T-helper 2 cell treated with Interferon-gamma antibody and Interleukin-4, amounts not matched to agents 5 μg/mL and 100 μg/mL, for 36 hours (primary cell): ENCODE measurements at places on chromosomes 7 and 10.

GRCh38 chr7:121938429-121938996 is 65.6 kb downstream of the PTPRZ1 start:
- DNase-seq = no peak

GRCh38 chr10:78626471-78626870 is 442.3 kb upstream of the ZMIZ1 start:
- no peak for DNase-seq

DNA sequence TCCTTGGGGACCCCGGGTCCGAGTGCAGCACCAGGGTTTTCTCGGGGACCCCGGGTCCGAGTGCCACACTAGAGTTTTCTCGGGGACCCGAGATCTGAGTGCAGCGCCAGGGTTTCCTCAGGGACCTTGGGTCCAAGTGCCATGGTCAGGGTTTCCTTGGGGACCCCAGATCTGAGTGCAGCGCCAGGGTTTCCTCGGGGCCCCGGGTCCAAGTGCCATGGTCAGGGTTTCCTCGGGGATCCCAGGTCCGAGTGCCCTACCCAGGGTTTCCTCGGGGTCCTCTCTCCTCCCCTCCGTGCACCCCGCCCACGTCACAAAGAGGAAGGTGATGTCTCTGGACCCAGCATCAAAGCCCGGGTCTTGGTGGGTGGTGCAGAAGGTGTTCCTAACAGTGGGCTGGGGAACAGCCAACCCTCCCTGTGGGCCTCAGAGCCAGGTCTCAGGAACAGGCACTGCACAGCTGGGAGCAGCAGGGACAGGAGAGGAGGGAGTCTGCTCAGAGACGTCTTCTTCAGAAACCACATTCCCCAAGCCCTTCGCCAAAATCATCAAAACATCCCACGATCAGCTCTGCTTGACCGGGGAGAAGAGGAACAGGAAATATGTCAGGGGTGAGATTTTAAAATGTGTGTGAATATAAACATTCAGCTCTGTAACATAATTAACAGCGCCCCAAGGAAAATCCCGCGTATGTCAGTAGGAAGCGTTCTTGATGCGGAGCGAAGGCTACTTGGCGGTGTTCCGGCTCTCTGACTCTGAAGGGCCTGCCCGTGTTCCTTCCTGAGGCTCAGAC is 540.7 kb downstream of the DNAJB6 start:
- DNase-seq = no peak

DNA sequence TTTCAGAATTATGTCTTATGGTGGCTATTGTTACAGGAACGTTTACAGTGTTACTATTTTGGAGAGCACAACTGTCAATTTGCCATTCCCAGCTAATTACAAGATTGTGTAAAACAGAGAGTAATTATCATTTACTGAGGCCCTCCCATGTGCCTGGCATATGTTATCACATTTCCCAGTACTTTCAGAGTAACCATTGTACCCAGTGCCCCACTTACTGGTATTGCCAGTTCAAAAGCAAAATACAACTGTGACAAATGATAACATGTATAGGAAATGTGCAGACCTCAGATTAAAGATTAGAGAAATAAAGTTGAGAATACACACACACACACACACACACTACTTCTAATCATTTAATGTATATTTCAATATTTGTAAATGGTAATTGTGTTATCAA is 572.5 kb downstream of the POM121L12 start:
- DNase-seq = no peak

DNA sequence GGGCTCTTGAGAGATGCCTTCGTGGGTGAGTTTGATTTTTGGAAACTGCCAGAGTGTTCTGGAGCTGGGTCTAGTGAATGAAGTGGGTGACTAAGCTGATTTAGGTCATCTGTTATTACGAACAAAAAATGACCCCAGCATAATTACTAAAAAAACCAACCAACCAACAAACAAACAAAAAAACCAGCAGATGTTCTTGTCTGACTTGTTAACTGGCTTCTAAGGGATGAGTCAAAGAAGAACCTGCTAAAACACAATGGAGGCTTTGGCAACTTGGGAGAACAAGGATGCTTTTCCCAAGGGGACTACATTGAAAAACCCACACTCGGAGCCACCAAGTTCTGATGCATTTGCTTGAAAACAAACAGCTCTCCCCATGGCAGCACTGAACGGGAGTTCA is 11.5 kb downstream of the TACR2 start:
- no peak for DNase-seq

- DNase-seq = no peak
Observed at GRCh38 chr7:128153436-128153835, 87.6 kb upstream of the LEP start.

DNA sequence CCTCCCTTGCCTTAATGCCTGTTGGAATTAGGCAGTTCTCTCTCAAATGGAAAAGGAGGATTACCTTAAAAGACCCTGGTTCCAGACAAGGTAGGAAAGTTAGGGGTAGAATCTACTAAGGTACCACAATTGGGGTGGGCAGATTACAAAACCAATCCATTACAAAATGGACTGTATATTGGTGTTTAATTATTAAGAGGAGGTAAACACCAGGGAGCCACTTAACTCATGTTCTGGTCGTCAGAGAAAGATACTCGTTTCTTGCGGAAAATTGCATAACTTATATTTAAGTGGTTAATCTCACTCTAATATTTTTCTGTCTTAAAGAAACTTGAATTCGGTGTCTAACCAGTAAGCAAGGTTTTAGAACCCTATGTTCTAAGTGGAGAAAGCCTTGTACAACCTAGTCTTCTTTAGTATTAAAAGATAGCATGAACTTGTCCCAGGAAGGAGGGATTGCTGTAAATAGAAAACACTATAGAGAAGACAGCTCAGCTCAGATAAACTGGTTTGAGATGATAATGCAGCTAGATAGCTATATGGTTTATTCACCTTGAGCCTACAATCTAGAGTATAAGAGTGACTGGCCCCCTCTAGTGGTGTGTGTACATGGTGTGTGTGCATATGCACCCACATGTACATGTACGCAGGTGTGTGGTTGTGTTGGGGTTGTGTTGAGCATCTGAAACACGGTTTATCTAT is 58.0 kb upstream of the STRIP2 start:
- DNase-seq = peak; percentile 40

- DNase-seq = no peak
Observed at GRCh38 chr7:150753826-150754603, 16.8 kb downstream of the GIMAP5 start.

DNA sequence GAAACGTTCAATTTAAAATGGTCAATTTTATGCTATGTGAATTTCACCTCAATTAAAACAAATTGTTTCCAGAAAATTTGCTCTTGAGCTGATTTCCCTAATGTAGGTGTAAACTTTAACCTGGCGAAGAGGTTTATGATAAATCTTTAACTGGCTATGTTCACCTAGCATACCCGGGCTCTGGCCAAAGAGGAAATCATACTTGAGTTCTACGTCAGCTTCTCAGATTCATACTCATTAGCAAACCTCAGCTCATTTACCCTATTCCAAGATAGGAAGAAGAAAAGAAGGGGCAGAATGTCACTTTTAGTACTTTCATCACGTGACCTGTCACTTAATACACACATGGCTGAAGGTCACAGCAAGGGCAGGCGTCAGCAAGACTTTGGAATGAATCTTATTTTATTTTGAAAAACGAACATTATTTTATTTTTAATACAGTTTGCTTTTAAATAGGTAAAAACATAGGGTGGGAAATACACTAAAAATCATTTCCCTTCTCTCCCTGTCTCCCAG is 97.0 kb downstream of the ABLIM1 start:
- DNase-seq = no peak

DNA sequence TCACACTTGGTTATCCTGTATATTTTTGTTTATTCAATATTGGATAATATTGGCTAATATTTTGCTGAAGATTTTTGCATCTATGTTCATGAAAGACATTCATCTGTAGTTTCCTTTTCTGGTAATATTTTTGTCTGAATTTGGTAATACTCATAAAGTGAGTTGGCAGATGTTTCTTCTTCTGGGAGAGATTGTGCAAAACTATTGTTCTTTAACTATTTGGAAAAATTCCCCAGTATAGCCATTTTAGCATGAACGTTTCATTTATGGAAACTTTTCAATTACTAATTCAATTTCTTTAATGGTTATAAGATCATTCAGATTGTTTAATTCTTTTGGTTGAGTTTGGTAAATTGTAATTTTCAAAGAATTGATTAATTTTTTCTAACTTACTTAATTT is 560.8 kb upstream of the FZD8 start:
- no peak for DNase-seq

DNA sequence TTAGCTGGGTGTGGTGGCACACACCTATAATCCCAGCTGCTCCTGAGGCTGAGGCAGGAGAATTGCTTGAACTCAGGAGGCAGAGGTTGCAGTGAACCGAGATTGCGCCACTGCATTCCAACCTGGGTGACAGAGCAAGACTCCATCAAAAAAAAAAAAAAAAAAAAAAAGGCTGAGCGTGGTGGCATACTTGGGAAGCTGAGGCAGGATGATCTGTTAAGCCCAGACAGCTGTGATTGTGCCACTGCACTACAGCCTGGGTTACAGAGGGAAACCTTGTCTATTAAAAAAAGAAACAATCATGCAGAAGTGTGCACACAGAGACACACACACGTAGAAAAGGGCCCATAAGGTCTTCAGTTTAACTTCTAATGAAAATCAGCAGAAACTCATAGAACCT is 150.6 kb downstream of the TPST1 start:
- DNase-seq = no peak

DNA sequence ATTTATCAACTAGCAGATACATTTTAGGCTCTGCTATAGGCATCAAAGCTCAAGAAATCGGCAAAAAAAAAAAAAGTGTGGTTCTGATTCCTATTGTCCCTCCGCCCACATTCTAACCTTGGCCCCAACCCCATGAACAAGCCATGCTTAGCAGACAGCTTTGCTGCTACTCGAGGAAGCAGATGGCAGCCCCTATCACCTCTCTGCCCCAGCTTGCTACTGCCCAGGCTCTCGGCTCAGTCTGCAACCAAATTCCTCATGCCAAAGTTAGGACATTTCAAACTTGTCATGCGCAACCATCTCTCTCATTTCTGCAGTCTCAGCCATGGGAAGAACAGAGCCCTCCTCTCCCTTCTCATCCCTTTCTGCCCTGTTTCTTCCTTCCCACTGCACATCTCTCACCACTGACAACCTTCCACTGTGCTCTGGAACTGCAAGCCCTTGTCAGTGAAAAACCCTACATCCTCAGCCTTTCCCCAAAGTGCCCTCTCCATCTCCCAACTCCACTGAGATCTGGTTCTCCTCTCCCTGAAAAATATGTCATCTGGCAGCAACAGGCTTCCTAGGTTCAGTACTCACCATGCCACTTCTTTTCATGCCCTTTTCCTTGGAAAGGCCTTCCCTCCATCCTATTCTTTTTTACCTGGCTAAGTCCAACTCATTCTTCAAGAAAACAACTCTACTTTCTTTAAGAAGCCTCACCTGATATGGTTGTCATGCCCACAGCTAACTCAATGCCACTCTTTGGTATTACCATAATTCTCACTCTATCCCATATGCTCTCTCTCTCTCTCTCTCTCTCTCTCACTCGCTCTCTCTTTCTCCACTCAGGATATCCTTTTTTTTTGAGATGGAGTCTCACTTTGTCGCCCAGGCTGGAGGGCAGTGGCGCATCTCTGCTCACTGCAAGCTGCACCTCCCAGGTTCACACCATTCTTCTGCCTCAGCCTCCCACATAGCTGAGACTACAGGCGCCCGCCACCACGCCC is 60.1 kb upstream of the FHIP2A start:
- DNase-seq = no peak

GRCh38 chr7:2639181-2639681 is 7.4 kb downstream of the TTYH3 start:
- DNase-seq = no peak

GRCh38 chr7:27912751-27913150 is 172.8 kb downstream of the TAX1BP1 start:
- no peak for DNase-seq
